ENCODE measurements at places on chromosomes 13 and 19. TPM values are rescaled to one million over a fixed set of nuclear protein-coding genes. Genes with fewer than 3 reads are reported as not detected.

The SLITRK1 gene
- total RNA-seq, result not detected

The SOX1 gene
- total RNA-seq, result not detected

The GFY gene
- total RNA-seq, result not detected

The ERICH4 gene
- 0.09 TPM for total RNA-seq

The ZNF599 gene
- 4.7 TPM for total RNA-seq

The EDDM13 gene
- total RNA-seq, result not detected

The GIPC3 gene
- total RNA-seq, result not detected

The CEACAM6 gene
- not detected for total RNA-seq

The SULT2B1 gene
- total RNA-seq, result 0.09 TPM

The SHISA7 gene
- not detected for total RNA-seq

The FXYD1 gene
- total RNA-seq, result 2.4 TPM

The OR7C1 gene
- total RNA-seq, result not detected

The TIMM13 gene
- 31.7 TPM for total RNA-seq

The BLVRB gene
- total RNA-seq, result 104 TPM

The TLE6 gene
- 2.4 TPM for total RNA-seq

The VPS36 gene
- total RNA-seq, result 17.9 TPM

The PLVAP gene
- not detected for total RNA-seq

The FGF22 gene
- total RNA-seq, result under 0.01 TPM

The PTH2 gene
- total RNA-seq, result not detected

The PSG2 gene
- total RNA-seq, result not detected
